Skin of body (tissue), 3 donors: ENCODE measurements at places on chromosomes 5 and 9. TPM values are rescaled to one million over a fixed set of nuclear protein-coding genes. Genes with fewer than 3 reads are reported as not detected.
A peak's percentile ranks its signal among the peaks of the same experiment; 100 is the strongest.

Gene FOXD4L5
- total RNA-seq: 0.10 TPM

DNA sequence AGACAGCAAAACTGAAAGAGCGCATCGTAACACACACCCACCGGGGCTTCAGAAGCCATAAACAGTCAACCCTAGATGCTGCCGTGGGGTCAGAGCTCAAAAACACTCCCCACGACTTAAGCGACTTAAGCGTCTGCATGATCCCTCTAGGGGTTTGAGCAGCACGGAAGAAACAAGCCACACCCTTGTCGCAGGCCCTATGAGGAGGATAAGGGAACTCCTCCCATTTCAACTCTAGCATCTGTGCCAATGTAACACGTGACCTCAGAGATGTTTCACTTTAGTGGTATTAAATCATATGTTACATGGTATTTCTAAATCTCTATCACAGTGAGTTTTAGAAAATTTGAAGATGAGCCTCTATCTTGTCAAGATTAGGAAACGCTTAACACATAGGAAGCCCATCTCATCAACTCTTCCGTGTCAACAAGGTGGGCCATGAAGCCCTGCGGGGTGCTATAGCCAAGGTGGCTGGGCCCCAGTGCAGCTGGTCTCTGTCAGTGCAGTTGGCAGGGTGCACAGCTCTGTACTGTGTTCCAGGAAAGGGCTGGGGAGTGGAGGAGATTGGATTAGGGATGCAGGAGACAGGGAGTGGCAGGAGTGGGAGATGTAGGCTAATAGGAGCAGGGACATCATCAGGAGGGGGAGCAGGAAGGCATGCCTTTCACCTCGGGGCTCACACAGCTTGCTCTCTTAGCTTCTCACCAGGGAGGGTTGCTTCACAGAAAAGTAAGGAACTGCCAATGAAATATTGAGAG, 33.1 kb downstream of the ZCCHC9 start:
- DNase-seq: peak; percentile 0

DNA sequence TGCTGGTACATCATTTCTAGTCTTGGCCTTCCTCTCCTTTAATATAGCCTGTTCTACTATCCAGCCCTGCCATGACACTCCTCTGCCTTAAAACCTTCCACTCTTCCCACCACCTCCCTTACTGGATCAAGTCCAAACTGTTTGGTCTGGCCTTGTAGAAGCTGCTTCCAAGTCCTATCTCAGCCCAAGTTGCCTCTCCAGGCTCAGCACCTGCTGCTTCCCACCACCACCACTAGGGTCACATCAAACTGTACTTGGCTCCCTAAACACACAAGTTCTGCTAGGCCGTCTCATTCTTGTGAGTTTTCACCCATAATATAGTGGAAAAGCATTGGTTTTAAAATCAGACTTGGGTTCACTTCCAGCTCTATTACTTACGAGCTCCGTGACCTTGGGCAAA, 1.4 kb downstream of the NDUFA8 start:
- no peak for DNase-seq

DNA sequence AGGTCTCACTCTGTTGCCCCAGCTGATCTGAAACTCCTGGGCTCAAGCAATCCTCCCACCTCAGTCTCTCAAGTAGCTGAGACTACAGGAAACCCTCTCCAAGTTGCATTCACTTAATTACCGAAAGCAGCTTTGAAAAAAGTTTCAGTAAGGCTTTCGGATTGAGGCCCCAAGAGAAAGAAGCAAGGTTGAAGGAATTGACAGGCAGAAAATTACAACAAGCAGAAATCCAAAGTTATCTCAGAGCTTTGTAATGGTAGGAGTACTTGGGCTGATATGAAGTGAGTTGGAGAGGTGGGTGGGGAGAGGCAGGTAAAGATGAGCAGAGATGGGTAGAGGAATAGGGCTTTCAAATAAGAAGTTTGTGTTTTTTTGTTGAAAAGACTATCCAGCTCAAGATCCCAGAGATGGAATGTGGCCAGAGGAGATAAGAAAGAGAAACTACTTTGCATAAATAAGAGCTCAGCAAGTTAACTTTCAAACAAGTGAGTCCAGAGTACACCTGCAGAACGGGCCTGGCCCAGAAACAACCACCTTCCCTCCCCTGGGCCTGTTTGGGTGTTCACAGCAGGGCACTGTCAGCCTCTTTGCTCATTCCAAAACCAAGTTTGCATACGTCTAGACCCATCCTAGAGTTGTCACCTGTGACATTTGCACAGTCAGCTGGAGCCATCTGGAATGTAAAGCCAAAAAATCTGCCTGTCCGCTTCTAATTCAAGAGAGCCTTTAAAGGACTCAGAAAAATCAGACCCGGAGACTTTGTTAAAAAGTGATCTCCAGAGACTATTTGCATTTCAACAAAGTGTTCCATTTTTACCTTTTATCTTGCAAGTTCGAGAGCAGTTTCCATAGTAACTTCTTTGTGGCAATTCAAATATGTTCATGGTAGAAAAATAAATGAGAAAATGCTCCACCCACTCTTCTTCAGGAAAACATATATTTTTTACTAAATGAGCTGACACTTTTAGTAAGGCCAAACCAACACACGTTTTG, 2.2 kb upstream of the CLINT1 start:
- no peak for DNase-seq

GRCh38 chr9:114124666-114125475, 25.8 kb upstream of the KIF12 start:
- no peak for DNase-seq

GRCh38 chr5:103232393-103232999, 26.1 kb upstream of the MACIR start:
- DNase-seq: no peak

GRCh38 chr5:78077369-78078068, 217.0 kb downstream of the AP3B1 start:
- no peak for DNase-seq

DNA sequence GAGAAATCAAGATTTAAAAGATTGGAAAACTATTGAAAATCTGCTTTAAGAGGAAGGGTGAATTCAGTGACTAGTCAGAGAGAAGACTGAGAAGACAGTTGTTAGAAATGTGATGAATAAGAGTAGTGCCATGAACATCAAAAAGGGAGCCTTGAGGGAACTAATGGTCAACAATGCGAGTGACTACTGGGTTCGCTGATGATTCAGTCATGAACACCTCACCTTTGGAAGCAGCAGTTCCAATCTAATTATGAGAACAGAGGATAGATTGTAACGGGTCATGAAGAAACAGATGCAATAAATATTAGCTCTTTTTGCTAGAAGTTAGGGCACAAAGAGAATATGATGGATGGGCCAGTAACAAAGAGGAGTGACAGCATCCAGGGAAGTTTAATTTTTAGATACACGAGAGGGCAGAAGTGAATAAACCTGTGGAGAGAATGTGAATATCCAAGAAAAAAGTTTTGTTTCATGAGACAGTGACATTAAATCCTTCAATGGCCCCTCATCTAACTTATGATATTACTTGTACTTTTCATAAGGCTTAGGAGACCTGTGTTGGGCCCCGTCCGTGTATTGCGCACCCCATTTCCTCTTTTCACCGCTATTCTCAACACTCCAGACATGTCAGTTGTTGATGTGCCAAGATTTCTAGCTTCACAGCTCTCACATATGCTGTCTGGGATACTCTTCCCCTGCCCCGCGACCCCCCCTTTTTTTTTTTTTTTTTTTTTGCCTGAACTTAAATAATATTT, 23.5 kb upstream of the IFNE start:
- no peak for DNase-seq

DNA sequence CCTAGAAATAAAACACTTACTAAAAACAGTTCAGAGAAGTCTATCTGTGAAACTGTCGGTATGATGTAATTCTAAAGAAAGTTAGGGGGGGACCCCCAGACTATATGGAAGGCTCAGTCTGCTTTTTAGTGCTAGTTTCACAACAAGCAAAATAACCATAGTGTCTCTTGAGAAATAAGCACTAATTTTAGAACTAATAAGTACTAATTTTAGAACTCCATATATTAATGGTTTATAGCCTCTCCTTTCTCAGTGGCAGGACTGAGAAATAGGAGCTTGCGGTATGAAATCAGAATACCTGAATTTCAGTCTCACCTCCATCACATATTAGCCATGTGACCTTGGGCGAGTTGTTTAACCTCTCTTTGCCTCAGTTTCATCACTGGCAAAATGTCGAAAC, 1.4 kb upstream of the PHF24 start:
- DNase-seq: no peak

Gene TPPP
- 1.1 TPM for total RNA-seq

Gene SV2C
- total RNA-seq: 0.10 TPM

DNA sequence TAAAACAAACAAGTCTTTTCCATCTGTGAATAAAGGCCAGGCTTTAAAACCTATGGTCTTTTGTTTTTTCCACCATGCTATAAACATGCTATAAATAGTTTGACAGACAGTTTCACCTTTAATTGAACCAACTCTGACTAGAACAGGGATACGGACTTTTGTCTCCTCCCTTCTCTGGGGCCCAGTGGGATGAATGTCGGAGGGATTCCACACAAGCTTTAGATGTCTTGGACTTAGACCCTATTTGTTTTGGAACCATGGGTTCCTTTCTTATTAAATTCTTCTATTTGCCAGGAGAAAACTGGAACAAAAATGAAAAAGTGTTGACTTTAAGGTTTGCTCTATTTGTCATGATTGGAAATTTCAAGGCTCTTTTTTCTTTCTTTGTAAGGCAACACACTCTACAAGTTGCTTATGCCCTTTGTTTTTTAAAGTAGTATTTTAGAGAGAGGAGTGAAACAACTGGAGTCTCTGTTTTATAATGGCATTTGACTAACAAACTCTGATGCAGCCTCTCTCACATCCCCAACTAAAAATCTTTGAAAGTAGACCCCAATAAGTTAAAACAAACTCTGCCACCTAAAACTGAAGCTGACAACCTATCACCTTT, 145.3 kb downstream of the MLLT3 start:
- no peak for DNase-seq

- no peak for DNase-seq
Observed at GRCh38 chr5:28561522-28561921, 1523.1 kb upstream of the CDH9 start.

- DNase-seq: no peak
Observed at GRCh38 chr9:121268598-121268850, 562 bp downstream of the GSN start.

DNA sequence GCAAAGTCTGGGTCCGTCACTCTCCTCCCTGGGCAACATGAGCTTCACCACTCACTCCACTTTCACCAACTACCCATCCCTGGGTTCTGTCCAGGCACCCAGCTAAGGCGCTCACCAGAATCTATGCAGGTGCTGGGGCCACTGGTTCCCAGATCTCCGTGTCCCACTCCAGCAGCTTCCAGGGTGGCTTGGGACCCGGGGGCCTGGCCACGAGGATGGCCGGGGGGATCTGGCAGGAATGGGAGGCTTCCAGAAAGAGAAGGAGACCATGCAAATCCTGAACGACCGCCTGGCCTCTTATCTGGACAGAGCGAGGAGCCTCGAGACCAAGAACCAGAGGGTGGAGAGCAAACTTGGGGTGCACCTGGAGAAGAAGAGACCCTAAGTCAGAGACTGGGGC, 1611.0 kb upstream of the ACO1 start:
- no peak for DNase-seq

DNA sequence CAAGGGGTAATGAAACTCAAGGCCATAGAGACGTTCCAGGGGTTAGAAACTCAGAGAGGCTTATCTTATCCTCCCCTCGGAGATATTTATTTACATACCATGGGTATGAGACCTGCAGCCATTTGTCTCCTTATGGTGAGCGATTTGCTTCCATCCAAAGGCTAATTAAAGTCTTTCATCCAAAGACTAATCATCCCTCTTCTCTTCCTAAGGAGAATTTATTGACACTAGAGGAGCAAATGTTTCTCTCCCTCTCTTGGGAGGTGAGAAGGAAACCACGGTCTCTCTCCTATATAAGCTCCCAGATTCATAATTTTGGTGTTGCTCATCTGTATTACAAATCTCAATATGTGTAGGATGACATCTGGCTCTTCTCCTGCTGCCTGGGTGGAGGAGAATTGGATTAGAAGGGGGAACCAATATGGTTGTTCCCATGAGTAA, 31.0 kb upstream of the RPS23 start:
- DNase-seq: no peak

DNA sequence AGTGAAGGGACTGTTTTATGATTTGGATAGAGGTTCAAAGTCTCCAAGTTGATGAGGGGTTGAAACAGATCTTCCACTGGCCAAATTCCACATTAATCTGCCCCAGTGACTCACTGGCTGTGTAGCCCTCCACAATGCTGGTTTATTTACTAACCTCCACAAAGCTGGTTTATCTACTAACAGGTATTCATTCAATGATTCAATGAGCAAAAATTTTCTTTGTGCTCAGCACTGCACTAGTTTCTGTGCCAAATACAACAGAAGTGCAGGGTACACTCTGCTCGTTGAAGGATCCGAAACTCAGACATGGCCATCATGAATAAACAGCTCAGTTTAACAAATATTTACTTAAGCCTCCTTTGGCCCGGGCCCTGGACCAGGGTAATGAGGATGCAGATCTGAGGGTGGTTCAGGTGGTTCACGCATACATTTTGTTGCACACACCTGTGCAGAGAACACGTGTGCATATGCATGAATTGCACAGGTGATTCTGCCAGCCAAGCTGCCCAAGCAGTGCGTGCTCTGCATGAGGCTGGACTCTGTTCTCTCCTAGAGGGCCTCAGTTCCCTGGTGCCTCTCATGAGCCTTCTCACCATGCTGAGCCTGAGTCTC, 71.0 kb downstream of the SH3PXD2B start:
- no peak for DNase-seq

- DNase-seq: no peak
Observed at GRCh38 chr5:174535669-174536068, 188.7 kb upstream of the MSX2 start.

Gene DRD1
- total RNA-seq: 0.10 TPM

GRCh38 chr5:82390088-82390487, 111.9 kb upstream of the RPS23 start:
- DNase-seq: no peak

DNA sequence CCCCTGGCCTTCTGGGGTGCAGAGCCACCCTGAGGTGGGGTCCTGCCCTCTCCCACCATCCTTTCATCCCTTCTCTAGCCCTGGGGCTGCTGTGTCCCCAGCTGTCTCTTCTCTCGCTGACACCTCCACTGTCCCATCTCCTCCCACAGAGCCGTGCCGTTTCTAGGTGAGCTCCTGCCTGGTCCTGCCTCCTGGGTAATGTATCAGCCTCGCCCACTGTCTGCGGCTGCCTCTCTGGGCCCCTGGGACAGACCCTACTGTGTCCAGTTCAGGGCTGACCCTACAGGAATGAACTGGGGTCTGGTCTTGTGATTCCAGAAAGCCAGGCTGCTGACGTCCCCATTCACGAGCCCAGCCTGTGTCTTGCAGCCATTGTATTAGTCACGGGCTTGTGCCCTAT, 4.1 kb downstream of the PAEP start:
- DNase-seq: no peak

Gene PITX1
- total RNA-seq: 1.1 TPM

Gene TNFSF15
- total RNA-seq: 0.59 TPM

GRCh38 chr9:129851821-129852220, 16.6 kb downstream of the USP20 start:
- DNase-seq: no peak

- no peak for DNase-seq
Observed at GRCh38 chr5:100676817-100677631, 141.8 kb downstream of the FAM174A start.

DNA sequence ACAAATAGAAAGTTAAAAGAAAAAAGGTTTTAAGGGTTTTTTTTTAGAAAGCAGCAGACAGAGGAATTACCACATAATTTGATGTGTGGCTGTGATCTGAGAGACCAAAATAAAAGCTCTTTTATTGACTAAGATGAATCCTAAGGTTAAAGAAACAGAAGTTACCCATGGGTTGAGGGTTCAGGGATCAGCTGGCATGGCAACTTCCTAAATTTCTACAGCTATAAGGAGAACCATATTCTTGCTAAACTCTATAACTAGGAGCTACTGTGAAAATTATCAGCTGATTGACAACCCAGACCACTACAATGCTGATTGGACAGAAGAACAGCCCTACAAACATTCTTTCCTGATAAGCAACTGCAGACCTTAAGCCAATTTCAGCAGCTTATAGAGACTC, 40.2 kb downstream of the TMEM215 start:
- no peak for DNase-seq
